ENCODE measurements at places on chromosomes 4 and X.

- no peak for DNase-seq
Measured at GRCh38 chr4:21893136-21893535, 55.4 kb downstream of the KCNIP4 start.

- no peak for DNase-seq
Measured at GRCh38 chrX:137031517-137032340, 2.1 kb downstream of the GPR101 start.

- DNase-seq = no peak
Measured at GRCh38 chr4:95417531-95417930, 131.2 kb downstream of the UNC5C start.

DNA sequence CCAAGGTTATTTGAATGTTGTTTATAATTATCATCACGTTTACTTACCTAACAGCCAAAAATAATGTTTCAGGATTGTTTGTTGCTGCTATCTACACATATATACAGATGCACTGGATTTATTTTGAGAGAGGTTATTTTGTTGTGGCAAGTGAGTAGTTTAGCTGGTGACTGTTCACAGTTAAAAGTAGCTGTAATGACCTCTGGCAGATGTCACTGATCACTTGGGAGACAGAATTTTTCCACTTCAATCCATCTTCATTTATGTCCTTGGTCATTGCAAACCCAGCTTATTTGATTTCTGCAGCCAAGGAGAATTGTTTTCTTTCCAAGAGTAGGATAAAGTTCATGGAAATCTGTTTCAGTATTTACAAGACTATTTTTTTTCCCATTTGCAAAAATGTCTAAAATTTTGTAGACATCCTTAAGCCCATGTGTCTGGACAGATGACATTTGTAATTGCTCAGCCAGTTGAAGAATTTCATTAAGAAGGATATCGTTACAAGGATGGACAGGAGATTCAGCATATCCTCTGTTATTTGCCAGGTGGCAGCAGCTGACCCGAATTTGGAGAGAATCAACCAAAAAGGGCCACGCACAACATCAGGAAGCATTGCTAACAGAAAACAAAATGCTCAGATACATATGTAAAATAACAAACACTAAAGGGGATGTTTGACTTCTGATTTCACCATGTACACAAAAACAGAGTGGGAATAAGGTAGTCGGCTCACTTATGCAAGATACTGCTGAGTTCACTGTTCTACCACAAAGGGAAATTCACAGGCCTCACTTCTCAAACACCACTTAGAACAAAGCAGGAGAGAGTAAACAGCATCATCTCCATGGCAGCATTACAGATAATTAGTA is 64.5 kb downstream of the GPRIN3 start:
- DNase-seq = no peak

DNA sequence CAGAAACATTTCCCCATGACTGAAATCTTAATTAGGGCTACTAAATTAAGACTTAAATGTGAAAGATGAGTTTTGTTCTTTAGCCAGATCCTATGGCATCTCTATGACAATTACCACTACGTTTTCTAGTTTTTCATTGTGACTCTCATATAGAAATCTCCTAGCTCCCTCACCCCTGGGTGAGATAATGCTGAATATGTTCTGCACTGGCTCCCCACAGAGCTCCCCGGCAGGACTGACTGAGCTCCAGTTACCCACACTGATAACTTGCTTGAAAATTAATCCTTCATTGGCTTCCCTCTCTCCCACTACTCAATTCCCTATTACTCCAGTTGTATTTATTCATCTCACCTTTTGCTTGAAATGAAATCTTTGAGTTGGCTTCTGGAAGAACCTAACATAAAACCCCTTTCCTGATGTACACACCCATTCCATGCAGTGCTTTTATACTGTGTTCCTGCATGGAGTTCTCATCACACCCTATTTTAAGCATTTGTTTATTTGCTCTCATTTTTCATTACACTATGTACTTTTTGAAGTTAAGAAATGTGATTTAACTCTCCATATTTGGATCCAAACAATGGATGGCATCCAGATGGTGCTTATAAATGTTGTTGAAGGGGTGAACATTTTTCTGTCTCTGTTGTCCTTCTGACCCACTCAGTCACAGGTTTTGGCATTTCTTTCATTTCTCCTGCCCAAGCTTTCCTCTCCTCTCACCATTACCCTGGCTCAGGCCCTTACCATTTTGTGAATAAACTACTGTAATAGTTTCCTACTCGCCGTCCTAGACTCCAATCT is 623.4 kb downstream of the SPRY1 start:
- DNase-seq = no peak

GRCh38 chr4:37338972-37339371 is 94.4 kb downstream of the NWD2 start:
- DNase-seq = no peak

DNA sequence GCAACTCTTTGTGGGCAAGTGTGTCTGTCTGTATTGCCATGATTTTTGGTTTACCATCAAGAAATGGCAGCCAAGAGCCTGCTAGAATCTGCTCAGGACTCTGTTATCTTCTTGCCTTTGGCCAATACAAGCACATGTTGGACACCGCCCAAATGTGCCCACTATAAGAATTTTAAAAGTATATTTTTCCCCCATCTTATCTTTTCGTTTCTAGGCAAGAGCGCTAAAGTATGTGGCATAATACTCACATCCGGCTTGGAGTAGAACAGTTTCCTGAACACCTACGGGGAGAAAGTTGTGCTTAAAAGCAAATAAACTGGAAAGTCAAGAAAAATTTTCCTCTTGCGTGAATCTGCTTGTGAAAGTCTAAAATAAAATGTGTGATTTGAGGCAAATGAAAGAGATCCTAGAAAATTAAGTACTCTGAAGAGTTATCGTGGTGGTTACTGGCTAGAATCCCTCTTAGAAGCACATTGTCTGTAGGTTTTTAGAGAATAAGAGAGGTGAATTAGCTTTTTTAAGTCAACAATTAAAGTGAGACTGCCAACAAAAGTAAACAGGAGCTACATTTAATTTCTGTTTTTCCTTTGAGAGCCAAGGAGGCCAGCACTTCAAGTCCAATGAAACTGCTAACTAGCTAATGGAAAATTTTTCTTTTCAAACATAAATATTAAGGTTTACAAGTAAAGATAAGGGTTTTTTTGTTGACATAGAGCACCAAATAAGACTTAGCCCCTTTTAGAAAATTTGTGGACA is 220.2 kb downstream of the SOWAHB start:
- no peak for DNase-seq
